ENCODE measurements at places on chromosomes 16 and 17.

DNA sequence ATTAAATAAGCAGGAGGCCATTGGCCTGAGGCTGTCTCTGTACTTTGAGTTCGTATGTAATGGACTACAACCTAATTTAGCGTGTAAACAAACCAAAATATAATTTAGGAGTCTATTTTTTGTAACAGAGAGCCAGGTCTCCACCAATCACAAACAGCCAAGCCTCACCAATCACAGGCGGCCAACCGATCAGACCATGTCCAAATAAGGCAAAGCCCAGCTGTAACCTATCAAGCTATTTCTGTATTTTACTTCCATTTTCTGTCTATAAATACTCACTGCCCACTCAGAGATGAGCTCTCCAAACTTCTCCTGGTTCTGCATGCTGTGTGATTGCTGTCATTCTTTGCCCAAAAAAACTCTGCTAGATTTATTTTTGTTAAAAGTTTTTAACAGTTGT lies 322.7 kb downstream of the NPIPA8 start:
- no peak for DNase-seq

- no peak for DNase-seq
Observed at GRCh38 chr17:74049167-74049966, 154.1 kb upstream of the RPL38 start.

- DNase-seq, result no peak
Observed at GRCh38 chr17:15920758-15921239, 24.1 kb upstream of the ADORA2B start.

DNA sequence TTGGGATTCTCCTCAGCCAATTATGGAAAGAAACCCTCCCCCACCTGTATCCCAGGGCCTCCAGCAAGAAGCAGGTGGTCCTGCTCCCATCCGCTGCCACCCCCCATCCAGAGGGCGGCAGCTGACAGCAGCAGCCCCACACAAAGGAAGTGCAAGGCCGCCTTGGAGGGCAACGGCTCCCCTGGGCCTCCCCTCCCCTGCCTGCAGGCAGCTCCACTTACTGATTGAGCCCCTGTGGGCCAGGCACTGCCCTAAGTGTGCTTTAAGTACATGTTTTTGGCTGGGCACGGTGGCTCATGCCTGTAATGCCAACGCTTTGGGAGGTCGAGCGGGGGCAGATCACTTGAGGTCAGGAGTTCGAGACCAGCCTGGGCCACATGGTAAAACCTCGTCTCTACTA lies 257.6 kb downstream of the PARN start:
- no peak for DNase-seq

- no peak for DNase-seq
Observed at GRCh38 chr17:78781893-78782304, at the start of gene CYTH1. TSS of gene CYTH1 (minus strand) at chr17:78782273. CDS start at chr17:78782223, 50 bp downstream.

GRCh38 chr16:17053536-17054160 lies 417.1 kb downstream of the XYLT1 start:
- DNase-seq, result no peak

DNA sequence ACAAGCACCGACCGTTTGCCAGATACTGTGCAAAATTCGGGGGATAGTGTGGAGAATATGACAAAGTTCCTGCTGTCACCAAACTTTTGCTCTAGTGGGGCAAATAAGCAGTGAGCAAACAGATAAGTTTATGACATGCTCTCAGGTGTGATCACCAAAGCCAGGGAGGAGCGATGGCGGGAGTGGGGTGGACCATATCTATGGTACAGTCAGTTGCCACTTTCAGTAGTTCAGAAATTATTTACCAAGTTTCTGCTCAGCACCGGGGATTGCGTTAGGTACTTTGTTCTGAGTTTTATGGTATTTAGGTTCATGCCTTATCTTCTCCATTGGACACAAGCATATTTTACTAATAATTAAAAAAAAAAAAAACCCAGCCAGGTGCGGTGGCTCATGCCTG lies 11.9 kb downstream of the MSI2 start:
- DNase-seq, result no peak

- no peak for DNase-seq
Observed at GRCh38 chr16:3950343-3951193, 70.1 kb upstream of the CREBBP start.

GRCh38 chr17:2468270-2468669 lies 43.4 kb downstream of the METTL16 start:
- no peak for DNase-seq

- DNase-seq, result no peak
Observed at GRCh38 chr16:82265809-82266208, 95.8 kb upstream of the MPHOSPH6 start.

DNA sequence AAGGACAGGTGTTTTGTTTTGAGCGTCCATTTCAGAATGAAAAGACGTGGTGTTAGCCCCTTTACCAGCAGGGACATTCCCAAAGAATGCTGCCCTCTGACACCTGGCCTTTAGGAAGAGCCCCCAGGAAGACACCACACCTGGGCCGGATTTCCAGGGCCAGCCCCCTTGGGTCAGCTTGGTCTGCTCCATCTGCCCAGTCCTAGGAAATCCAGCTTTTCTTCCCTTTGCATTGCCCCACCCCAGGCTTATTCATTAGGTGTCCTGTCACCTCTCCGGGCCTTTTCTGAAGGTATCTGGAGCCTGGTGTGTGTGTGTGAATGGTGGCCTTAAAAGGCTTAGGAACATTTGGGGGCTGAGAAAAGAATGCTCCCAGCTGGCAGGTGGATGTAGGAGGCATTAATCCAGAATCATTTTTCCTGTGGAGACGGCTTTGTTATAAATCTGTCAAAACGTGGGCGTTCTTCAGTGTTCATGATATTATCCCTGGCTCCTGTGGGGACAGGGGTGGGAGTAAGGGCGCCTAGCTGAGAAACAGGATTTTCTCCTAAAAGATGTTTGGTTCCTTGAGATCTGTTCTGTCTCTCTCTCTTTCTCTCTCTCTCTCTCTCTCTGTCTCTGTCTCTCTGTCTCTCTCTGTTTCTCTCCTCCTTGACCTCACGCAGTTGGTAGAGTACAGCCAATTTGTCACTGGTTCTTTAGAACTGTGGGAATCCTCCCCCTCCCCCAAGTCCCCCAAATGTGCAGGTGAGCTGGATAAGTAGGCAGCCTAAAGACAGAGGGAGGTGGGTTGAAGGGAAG lies 84.0 kb downstream of the NTN1 start:
- DNase-seq, result no peak

GRCh38 chr16:35192993-35193392 lies 1733.6 kb downstream of the TP53TG3F start:
- DNase-seq, result no peak

DNA sequence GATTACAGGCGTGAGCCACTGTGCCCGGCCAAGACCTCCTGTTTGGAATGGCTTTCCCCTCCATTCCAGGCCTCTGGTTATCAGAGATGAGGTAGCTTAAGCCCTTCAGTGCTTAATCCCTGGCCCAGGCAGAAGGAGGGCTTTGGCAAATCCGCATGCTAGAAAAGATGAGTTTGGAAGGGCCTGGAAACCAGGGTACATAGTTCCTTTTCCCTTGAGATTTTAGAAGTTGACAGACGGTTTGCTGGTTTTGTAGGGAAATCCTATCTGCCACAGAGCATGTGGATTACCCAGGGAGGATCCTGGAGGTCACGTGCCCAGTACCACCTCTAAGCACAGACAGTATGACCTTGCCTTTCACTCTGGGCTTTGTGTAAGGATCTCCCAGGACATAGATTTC lies 114.7 kb upstream of the CACNG3 start:
- DNase-seq, result no peak

DNA sequence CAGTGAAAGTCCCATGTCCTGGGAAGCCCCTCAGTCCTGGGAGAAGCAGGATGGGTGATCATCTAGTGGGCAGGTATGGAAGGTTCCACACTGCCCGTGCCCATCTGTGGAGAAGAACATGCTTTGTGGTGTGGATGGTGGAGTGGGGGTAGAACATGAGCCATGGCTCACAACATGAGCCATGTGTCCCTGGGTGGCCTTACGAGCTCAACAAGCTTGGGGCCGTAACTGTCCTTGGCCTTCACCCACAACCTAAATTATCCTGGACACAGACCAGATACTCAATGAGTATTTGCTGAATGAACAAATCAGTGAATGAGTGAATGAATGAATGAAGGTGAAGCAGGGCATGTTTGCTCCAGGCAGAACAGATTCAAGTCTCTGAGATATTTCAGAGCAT lies 13.5 kb downstream of the SOX8 start:
- DNase-seq, result no peak

GRCh38 chr16:54351171-54351570 lies 64.6 kb upstream of the IRX3 start:
- DNase-seq, result no peak

GRCh38 chr17:58974354-58974753 lies 132.3 kb downstream of the TRIM37 start:
- no peak for DNase-seq

GRCh38 chr16:22190081-22190775 lies 15.8 kb upstream of the EEF2K start:
- DNase-seq, result peak; percentile 98

GRCh38 chr17:60388742-60389141 lies 3.2 kb downstream of the USP32 start:
- DNase-seq, result no peak

DNA sequence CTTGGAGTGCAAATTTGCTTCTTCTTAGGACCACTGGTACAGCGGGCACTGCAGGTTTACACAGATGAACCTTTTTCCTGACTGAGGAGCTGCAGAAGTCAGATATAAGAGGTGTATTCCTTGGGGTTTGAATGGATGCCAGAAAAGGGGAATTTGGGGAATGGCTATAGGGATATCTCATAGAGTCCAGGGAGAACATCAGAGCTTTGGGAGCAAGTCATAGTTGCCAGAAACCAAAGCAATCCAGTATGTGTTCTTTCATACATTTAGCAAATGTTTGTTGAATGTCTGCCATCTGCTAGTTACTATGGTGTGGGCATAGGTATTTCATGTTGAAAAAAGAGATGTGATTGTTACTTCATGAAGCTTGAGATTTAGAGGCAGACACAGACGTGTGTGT lies 46.8 kb downstream of the MAP2K4 start:
- no peak for DNase-seq

GRCh38 chr16:89237733-89238132 lies 20.2 kb downstream of the ZNF778 start:
- DNase-seq, result no peak
